ENCODE measurements at places on chromosomes 11 and 22.

- DNase-seq, result no peak
Observed at GRCh38 chr11:16737818-16738192, 642 bp upstream of the C11orf58 start.

GRCh38 chr11:100105255-100105981 lies 581.7 kb upstream of the ARHGAP42 start:
- DNase-seq, result peak; percentile 69

DNA sequence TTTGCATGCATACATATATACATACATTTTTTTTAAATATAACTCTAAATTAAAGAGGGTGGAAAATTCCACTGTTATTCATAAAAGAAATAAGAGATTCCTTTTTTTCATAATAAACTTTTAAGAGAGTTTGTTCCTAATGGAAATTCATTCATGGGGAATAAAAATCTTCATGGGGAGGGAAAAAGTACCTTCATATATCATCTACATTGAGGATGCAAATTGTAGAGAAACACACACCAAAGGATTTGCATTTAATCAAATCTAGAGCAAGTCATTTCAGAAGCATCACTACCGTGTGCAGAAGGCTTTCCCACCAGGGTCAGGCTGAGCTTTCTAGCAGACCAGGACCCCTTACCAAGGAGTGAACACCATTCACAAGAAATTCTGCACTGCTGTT lies at the start of gene POU2AF2:
Gene POU2AF2 (plus strand): TSS at position 301 of the 400 bp plus-strand sequence. CDS start 129 bp downstream, outside the sequence.
- peak; percentile 99 for DNase-seq

DNA sequence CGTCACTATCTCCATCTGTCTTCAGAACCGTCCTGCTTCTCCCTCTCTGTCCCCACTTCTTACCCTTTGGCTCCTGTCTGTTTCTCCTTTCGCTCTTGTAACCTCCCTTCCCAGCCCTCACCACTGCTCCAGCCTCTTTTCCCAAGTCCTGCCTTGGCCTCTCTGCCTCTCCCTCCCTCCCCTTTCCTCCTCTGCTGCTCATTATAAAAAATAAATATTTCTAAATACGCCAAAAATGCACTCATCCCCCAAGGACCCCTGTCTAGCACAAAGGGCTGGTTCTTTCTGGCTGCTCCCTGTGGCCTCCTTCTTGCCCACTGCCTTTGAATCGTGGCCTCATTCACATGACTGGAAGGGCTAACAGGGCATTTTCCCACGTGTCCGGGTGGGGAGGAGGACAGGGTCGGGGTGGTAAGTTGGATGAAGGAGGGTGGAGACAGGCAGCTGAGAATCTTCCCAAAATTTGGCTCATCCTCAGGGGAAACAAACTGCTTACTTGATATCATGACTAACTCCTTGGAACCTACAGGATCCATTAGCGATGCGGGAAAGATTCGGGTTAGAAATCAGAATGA lies 26.4 kb upstream of the OAF start:
- DNase-seq, result no peak

- DNase-seq, result no peak
Observed at GRCh38 chr22:46537225-46537945, at the start of gene CELSR1. CELSR1 (minus strand) TSS chr22:46537620; CDS start chr22:46537170, 450 bp downstream.

DNA sequence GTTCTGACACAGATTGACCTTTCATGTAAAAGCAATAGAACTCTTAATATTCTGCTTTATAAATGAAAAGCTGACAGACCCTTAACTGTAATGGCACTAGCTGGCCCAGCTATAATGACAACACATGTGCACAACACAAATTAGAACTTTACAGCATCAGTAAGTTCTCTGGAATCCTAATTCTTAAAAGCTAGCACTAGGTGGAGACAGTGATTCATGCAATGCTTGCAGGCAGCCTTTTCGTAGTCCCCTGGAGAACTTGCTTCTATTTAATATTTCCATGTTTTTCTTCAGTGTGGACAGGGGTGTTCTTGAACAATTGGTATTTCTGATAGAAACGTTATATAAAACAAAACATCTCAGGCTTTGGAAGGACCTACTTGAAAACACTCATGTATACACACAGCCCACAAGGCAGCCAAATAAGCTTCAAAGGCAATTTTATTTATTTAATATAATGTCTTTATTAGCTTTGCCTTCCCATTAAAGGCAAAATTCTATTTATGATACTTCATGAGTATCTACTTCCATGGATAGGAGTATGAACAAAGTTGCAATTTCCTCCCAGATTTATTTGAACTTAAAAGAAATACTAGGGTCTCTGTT lies 374.3 kb upstream of the MPPED2 start:
- peak; percentile 31 for DNase-seq

GRCh38 chr22:36002084-36002483 lies 26.5 kb downstream of the RBFOX2 start:
- DNase-seq, result no peak

DNA sequence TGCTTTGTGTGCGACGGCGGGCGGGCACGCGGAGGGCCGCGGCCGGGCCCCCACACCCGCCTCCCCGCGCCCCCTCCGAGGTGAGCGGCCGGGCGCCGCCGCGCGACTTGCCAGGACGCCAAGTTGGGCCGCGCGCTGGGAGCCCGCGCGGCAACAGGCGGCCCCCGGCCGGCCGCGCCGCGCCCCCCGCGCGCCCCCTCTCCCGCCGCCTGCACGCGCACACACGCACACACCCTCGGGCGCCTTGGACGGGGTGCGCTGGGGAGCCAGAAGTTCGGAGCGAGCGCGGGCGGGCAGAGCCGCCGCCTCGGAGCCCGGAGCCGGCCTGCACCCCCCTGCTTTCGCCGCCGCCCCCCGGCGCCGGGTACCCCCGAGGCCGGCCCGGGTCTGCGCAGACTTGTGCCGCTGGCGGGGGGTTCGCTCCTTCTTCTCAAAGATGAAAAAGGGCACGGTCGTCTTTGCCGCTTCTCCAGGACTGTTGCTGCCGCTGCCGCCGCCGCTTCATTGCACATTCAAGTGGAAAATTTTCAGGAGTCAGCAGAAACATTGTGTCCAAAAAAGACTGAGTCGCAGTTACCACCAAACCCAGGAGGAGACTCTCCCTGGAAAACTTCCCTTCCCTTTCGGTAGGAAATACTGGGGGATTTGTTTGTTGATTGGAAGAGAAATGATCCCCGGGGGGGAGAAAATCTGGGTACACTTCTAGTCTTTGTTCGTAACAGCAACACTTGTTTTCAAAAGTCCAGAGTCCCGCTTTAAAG lies 895 bp downstream of the TEAD1 start:
- DNase-seq, result no peak

DNA sequence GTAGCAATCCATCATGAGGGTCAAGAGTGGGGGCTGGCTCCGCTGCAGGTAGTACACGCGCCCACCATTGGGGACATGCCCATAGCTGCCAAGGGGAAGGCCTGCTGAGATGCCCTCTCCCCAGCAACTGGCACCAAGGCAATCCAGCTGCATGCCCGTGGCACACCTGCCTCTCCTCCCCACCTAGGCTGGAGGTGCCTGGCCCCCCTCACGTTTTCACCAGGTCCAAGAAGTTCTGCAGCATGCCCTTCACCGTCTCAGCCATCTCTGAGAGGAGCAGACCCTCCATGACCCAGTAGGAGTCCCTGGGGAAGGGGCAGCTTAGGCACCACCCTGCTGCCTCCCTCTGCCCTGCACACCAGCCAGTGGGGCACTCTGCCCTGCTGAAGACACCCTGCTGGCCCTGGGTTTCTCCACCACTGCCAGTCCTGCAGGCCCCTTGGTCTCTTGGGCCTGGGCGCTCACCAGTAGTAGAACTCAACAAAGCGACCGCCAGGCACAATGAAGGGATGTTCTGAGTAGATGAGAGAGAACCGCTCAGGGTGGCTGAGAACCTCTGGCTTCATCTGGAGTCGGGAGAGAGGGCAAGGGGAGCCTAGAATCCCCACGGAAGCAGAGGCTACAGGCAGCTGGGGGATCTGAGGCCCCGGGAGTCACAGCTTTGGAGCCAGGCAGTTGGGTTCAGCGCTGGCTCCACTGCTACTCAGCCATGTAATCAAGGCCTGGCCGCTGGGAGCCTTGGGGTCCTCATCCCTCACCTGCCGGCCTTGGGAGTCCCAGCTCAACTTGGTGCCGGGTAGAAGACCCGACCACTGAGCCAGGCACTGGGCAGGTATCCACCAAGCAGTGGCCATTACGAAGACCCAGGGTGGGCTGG lies 17.8 kb downstream of the TREH start:
- no peak for DNase-seq

DNA sequence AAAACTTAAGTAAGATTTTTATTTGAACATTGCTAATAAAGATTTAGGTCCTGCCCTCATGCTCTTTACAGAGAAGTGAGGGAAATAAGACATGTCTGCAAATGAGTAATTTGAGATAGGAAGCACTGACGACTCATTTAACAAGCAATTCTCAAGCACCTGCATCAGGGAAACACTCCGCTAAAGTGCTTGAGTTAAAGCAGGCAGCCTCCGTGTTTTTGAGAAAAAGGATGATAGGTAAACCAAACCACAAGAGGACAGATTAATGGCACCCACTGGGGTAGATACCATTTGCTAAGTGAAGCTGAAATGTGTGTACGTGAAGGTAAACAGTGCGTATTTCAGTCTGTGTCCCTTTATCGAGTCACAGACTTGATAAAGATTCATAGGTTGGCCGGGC lies 184.6 kb upstream of the CARD18 start:
- no peak for DNase-seq

DNA sequence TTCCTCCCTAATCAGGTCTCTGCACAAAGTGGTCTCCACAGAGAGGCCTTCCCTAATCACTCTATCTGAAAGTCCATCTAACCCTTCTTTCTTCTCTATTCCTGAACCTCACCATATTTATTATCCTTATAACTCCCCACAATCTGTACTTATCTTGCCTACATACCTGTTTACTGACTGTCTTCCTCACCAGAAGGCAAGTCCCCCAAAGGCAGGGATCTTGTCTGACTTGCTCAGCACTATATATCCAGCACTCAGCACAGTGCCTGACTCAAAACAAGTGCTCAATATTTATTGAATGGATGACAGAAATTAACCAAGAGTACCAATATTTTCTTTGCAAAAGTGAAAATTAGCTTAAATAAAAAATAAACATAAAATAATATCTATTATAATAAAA lies 5.5 kb downstream of the DCUN1D5 start:
- DNase-seq, result no peak

- DNase-seq, result no peak
Observed at GRCh38 chr11:79352349-79352703, 88.5 kb downstream of the TENM4 start.

DNA sequence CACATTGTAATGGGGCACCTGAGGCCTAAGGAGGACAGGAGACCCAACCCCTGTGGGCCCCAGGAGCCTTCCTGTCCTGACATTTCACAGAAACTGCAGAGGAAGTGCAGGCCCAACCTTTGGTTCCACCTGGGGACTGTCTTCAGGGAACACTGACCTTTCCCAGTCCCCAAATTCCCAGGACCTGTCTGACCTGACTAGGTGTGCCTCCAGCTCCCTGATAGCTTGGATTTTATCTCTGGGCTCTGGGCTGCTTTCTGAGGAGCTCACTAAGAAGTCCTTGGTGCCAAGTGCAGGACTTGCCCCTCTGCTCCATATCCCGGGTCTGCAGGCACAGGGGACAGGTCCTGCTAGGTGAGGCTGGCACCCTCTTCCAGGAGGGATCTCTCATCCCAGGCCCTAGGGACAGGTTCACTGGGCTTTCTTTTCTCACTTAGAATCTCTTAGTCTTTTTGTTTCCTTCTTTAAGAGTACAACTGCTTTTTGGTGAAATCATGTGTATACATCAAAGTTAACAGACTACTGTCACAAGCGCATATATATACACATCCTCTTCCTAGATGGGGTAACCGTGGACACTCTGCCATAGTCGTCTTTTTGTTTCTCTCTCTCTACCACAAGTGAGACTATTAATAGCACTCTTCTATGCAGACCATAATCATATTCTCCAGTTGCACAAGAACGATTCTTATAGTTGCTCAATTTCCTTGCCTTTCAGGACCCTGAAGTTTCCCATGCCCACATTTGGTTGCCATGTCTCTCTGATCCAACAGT lies 72.0 kb upstream of the IGLL5 start:
- no peak for DNase-seq

GRCh38 chr11:65103476-65103875 lies 7.5 kb downstream of the VPS51 start:
- no peak for DNase-seq

DNA sequence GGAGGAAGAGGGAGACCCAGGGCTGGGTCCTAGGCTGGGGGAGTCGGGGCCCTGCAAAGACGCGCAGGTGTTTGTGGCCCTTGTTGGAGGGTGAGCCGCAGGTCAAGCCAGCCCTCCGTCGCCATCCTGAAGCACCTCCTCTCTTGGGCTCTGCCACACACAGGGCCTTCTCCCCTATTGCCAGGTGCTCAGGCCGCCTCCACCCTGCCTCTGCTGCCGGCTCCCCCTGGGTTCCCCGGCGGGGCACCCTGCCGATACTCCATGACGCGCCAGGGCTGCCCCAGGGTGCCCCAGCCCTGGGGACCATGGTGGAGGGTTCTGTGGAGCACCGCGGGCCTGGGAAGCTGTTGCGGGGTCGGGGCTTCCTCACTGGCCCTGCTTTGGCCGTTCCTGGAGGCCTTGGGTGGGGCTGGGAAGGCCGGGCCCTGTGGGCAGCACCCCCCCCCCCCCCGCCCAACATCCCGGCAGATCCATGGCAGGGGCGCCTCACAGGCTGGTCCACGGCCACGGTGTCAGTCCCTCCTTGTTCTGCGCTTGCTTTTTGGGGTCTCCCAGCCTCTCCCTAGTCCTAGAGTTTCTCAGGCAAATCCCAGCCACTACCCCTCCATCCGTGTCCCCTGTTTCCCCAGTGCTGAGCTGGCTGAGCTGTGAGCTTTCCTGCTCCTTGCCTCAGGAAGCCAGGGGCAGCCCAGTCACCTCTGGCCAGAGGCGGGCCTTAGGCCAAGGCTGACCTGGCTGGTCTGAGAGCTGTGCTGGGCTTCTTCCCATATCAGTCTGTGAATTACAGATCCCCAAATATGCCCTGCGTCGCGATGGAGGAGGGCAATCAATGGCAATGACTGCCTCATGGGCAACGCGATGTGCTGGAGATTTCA lies 2.3 kb upstream of the ADORA2A start:
- no peak for DNase-seq

- DNase-seq, result no peak
Observed at GRCh38 chr11:15772547-15772946, 583.8 kb downstream of the SOX6 start.

DNA sequence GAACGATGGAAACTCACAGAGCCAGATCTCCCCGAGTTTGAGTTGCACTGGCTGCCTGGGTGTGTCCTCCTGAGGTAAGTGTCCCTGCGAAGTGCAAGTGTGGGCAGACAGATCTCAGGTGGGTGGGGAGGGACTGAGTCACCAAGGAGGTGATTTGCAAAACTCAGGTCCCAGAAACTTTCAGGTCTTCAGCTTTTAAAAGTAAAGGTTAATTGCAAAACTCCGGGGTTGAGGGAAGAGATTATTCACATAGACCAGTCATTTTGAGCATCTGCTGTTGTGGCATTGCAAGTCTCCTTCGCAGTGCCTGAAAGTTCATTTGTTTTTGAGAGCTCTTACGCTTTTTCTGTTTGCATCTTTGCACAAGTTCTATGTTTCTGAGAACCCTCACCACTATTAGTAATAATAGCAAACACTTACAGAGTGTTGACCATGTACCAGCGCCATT lies 7.1 kb downstream of the CD44 start:
- no peak for DNase-seq
